B cell (primary cell): ENCODE measurements at places on chromosomes 1 and 21.
A peak's percentile ranks its signal among the peaks of the same experiment; 100 is the strongest.

GRCh38 chr1:221837896-221838295, 96.0 kb upstream of the DUSP10 start:
- DNase-seq, result peak; percentile 62

DNA sequence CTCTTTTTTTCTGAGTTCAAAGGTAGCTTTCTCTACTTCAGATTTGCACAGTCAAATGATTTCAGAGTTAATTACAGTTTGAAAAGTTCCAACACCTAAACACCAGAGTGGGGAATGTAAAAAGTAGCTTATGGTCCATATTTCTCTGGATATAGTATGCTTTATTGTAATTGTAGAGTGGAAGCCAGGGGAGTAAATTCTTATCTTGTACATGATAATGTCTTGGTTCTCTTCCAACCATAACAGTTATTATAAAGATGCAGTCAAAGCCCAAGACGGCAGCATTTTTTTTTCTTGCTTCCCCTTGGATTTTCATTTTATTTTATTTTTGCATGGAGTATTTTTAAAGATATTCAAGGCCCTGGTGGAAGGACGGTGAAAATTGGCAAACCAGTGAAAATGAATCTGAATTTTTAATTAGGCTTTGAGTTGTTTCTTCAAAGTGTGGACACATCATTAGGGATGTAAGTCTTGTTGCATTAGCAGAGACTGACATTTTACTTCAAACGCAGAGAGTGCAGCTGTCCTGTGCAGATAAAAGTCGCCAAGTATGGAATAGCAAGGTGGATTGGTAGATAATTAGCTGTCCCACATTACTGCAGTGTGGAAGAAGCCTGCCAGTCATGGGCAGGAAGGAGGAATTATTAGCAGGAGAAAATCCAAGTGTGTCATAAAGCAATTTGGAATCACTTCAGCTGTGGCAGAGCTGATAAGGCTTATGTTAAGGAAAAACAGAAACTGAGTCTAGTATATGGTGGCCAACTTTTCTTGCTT, 11.3 kb downstream of the CACHD1 start:
- DNase-seq, result no peak

DNA sequence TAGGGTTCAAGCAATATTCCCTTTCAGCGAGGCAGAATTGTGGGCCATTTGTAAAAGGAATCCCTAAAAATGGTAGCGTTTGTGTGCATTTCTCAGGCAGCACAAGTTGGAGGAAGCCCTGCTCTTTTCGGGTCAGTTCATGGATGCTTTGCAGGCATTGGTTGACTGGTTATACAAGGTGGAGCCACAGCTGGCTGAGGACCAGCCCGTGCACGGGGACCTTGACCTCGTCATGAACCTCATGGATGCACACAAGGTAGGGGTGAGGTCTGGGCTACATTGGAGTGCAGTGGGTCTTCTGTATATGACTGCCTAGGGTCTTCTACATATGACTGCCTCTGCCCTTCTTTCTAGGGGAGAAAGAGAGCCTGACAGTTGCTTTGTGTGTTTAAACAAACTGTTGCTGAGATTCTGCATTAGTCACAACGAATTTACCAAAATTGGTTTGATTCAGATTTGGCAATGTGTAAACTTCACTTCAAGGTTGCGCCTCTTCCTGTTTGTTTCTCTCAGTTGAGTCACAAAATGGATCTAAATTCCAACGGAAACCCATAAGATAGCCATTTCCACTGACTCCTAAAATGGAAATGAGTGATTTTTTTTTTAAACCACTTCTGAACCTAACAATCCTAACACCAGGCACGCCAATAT, 40.4 kb upstream of the BMP8A start:
- no peak for DNase-seq

- no peak for DNase-seq
Measured at GRCh38 chr1:231393668-231394067, 28.4 kb downstream of the EGLN1 start.

- DNase-seq, result no peak
Measured at GRCh38 chr1:240423246-240423924, 188.6 kb downstream of the GREM2 start.

GRCh38 chr1:228156515-228156881, 6.8 kb downstream of the GJC2 start:
- DNase-seq, result no peak

- DNase-seq, result peak; percentile 81
Measured at GRCh38 chr1:159188375-159188788, 16.3 kb upstream of the ACKR1 start.

DNA sequence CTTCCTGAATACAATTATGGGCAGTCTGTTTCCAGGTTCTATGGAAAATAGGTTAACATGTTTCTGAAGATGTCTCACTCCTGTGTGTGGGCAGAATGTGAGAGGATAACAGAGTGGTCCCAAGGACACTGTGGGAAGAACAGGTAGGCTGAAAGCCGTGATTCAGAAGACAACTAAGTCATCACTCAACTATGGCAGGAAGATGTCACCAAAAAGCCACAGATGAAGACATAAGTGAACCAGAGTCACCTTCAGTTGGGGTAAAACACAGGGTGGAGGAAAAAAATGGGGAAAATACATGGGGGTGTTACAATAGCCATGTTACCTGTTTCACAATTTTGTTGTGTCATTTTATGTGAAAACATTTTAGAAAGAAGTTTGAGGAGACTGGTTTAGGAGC, 75.1 kb downstream of the UCHL5 start:
- DNase-seq, result no peak

- no peak for DNase-seq
Measured at GRCh38 chr1:10740123-10740522, 56.3 kb downstream of the CASZ1 start.

DNA sequence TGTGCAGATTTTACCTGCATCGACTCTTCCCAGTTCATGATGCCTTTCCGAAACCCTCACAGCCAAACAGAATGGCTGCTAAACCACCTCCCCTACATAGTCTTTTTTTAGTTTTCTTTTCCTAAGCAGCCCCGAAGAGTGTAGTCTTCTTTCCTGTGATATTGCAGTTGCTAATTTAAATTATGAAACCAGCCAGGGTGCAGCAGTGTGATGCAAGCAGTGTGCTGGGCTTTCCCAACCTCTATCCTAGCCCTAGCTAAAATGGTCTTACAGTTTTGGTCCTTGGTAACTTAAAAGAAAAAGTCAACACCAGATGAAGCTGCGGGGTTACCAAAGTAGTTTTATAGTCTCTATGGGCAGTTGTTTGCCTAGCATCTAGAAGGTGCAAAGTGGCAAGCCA, 82.0 kb upstream of the GCLM start:
- DNase-seq, result no peak

- DNase-seq, result no peak
Measured at GRCh38 chr21:45726438-45726837, 82.9 kb downstream of the PCBP3 start.

GRCh38 chr1:54091666-54092065, 38.3 kb downstream of the TCEANC2 start:
- DNase-seq, result no peak

DNA sequence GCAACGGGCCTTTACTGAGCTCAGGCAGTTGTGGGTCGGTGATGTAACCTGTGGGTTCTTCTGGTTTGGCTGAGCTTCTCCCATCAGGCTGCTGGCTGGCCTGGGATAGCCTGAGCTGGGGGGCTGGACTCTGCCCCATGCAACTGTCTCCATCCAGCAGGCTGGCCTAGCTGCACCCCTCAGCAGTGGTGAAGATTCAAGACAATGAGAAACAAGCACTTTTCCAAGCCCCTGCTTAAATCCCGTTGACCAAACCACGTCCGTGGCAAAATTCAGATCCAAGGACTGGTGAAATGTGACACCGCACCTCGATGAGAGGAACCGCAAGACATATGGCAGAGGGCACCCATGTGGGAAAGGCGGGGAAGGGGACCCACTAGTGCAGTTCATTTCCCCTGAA, 25.6 kb downstream of the PRSS38 start:
- DNase-seq, result no peak

DNA sequence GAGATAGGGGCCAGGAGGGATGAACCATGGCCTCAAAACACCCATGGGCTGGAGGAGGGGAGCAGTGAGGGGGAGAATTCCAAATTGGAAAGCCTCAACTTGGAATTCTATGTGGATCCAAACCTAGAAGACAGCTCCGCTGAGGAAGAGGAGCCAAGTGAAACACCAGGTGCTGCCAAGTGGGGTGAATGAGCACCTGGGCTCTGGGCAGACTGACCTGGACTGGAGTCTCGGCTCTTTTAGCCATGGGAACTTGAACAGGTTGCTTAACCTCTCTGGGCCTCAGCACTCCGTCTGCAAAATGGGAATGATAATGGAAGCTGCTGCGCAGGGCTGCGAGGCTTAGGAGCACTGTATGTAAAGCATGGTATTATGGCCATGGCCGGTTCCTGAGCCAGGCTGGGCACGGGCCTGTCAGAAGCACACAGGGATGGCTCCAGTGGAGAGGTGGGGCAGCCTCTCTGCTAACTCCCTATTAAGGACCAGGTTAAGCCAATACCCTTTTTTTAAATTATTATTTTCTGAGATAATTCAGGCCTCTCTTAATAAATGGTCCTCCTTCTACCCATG, 81.5 kb downstream of the SYT2 start:
- DNase-seq, result no peak

DNA sequence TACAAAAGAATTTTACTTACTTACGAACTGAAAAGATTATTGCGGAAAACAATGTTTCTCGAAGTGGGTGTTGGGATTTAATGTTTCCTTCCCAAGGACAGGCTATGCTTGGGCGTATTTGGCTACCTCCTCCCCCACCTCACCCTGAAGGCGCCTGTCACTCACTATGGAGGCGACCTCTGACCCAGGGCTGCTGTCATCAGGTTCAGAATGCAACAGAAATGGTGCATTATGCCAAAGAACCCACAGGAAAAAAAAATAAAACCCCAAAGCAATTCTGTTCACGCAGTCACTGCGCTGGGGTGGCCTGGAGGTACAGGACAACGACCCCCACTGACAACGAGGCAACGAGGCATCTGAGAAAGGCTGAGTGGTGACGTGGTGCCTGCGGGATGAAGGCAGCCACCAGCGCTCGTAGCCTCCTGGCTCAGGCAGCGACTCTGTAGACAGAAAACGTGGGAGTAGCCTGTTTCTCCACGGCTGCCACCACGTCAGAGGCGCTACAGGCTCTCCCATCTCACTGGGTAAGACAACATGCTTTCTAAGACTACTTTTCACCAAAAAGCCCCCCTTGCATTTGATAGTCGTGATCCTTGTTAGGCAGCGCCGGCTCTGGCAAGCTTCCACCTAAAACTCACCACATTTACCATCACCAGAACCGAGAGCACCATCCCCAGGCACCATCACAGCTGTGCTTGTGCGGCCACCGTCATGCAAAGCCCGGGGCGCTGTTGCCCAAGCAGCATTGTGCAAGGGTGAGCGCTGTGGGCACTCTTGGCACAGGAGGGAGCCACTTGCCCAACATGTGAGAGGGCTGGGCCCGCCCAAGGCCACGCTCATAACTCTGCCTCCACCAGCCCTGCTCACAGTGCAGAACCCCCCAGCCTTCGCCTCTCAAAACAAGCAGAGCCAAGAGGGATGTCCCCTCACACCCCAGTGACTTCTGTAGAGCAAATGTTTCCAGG, 14.3 kb downstream of the NADK start:
- DNase-seq, result peak; percentile 41

- no peak for DNase-seq
Measured at GRCh38 chr1:55854911-55855310, 639.7 kb upstream of the USP24 start.

DNA sequence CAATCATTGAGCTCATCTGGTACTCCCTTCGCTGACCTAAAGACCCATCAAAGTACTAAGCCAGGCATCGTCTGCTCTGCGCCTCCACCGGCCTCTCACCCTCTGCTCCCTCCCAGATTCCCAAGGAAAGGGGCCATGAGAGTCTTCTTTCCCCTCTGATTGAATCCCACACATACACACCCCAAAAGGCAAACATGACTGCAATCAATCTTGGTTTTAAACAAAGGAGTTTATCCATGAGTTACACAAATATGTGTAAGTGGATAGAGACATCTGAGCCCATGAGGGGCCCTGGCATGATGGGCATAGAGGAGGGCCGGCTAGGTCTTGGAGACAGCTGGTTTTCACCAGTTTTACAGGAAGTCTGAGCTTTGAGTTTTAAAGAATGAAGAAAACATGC, 50.9 kb downstream of the CAPN2 start:
- DNase-seq, result no peak

DNA sequence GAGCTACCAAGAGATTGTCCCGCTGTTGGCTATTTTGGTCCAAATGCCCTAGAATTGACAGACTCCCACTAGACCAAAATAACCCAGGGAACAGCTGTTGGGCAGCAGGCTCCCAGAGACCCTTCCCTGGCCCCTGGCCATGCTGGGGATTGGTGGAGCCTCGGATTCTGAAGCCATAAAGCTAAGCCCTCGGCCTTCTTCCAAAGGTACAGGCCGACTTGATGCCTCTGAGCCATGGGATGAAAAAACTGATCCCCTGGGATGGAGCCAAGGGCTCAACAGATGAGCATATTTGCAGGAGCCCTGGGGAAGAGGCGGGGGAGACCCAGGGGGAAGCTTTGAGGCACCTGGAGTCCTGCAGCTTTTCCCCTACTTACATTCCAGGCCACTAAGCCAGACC, 1.0 kb upstream of the LRRC38 start:
- no peak for DNase-seq

DNA sequence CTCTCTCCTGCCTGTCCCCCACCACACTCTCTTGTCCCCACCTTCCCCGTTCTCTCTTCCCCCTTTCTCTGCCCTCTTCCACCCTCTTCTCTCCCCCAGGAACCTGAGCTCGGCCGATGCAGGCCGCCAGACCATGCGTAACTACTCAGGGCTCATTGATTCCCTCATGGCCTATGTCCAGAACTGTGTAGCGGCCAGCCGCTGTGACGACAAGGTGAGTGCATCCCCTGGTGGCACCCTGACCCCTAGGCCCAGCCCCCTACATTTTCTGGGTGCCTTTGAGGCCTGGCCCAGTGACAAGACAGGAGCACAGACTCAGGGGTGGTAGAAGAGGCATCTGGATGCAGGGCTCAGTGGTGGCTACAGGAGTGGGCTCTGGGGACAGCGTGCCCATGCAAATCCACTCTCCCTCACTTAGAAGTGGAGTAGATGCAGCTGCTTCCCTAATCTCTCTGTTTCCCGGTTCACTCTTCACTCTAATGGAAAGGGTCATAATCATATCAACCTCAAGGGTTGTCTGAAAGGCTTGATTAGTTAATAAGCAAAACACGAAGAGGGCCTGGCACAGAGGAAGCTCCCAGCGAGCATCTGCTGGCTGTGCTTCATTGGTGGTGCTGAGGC, 37.0 kb downstream of the PKP1 start:
- no peak for DNase-seq
